ENCODE measurements at places on chromosomes 1 and 21.

GRCh38 chr1:59640851-59641250 lies 173.9 kb upstream of the HOOK1 start:
- no peak for DNase-seq

DNA sequence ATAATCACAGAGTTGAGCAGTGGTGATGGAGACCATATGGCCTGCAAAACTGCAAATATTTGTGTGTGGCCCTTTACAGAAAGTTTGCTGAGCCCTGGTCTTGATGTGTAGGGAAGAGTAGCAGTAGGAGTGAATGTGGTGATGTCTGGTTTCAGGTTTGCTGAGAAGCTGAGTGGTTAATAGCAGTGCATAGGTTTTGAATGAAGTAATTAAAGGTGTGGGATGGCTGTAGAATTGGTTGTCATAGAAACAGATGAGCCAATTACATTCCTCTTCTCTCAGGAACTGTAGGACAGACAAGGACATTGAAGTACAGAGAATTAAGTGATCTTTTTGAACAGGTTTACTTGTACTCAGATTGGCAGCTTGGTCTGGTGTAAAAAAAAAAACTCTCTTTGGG lies 37.4 kb downstream of the PRDM2 start:
- DNase-seq, result no peak

DNA sequence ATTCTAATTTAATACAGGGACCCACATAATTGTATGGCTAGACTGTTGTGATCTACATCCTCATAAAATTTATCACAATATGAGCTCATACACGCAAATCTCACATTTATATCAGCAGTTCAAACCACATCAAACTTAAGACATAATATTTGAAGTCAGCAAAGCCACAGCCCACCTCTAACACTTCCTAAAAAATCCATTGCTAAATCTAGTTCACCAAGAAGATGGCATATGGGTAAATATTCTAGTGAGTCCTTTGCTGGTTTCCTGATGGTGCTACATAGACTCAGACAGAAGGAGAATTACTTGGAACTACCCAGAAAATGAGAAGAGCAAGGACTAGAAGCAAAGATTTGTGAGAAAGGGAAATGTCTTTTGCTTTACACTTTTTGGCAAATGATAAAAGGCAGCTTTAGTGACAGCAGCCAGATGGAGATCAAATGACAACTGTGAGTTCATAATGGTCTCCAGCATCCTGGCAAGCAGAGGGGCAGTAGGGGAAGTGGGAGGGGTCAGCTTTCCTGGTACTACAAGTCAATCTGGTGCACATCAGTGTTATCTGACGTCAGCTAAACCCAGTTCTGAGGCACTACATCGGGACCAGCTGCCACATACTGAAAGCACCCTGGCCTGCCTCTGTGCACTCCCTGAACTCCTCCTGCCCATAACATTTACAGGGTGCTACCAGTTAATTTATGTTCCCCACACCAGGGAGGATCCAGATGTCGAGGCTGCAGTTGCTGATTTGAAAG lies 10.6 kb upstream of the GADD45A start:
- DNase-seq, result no peak

DNA sequence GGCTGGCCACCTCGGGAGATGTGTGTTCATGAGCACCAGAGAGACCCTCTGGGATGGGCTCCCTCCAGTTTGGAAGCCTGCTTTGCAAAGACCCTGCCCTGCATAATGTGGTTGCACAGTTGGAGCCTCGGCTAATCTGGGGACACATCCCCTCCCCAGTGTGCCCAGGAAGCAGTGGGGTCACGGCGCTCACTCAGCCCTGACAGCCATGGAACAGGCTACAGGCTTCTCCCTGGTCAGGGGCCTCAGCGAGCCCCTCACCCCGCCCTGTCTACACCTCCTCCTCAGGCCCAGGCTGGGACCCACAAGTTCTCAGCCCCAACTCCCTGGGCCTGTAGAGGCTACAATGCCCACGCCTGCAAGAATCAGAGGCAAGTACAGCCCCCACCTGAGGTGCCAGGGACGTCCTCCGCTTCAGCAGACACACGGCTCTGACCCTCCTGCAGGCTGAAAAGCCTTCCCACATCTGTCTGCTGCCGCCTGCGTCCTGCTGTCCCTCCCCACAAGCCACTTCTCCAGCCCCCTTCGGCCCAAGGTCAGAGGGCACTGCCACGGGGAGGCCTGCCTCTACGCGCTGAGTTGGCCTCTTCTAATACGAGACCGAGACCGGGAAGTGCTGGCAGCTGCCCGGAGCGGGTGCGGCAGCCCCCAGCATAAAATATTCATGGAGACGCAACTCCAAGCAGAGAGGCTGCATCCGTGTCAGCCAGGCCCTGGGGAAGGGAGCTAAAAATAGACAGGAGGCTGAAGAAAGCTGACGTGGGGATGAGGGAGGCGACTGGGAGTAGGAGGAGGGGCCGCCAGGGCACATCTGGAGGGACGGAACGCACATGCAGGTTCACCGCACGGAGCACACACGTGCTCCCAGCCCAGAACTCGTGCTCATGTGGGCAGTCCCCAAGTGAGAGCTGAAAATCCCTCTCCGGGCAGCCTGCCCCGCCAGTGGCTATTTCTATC lies 15.2 kb upstream of the GPR153 start:
- DNase-seq, result no peak

DNA sequence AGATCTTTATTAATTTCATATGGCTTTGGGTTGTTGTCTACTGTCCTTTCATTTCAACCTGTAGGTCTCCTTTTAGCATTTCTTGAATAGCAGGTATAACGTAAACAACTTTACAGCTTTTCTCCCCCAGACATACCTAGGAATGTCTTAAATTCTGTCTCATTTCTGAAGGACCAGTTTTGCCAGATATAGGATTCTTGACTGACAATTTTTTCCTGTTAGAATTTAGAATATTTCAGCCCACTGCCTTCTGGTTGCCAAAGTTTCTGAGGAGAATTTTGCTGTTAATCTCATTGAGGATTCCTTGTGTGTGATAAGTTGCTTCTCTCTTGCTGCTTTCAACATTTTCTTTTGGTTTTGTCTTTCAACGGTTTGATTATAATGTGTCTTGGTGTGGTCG lies 60.1 kb downstream of the CCDC30 start:
- no peak for DNase-seq

GRCh38 chr1:228494970-228495853 lies 8.0 kb downstream of the RNF187 start:
- no peak for DNase-seq

GRCh38 chr1:209670441-209671082 lies 4.7 kb upstream of the G0S2 start:
- no peak for DNase-seq

DNA sequence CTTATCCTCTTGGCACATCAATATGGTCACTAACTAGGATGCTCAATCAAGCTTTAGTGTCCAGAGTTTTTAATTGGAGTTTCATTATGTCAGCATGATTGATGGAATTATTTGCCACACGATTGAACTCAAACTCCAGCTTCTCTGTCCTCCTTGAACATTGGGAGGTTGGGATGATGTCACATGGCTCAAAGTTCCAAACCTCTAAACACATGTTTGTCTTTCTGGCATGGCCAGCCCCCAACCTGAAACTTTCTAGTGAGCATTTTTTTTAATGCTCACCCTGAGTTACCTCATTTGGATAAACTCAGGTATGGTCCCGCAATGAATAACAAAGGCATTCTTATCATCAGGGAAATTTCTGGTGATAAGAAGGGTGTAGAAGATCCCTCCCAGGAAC lies 86.0 kb downstream of the RHOU start:
- DNase-seq, result no peak

DNA sequence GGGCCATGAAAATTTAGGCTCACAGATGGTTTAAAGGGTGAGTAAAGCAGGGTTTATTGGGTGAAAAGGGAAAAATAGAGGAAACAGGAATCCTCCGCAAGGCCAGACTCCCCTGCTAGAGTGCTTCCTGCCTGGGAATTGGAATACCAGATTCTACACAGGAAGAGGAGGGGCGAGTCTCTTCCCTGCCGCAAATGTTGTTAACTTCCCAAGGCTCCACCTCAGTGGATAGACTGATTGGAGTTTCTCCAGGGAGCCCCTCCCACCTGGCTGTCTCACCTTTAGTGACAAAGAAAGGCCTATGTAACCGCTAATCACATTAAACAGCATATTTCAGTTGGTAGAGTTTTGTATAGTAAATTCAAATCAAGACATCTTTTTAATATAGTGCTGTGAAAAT lies 1450.1 kb downstream of the KCNT2 start:
- no peak for DNase-seq

- DNase-seq, result no peak
These were observed 86.9 kb downstream of the ADAMTS1 start for GRCh38 chr21:26758083-26758880.

DNA sequence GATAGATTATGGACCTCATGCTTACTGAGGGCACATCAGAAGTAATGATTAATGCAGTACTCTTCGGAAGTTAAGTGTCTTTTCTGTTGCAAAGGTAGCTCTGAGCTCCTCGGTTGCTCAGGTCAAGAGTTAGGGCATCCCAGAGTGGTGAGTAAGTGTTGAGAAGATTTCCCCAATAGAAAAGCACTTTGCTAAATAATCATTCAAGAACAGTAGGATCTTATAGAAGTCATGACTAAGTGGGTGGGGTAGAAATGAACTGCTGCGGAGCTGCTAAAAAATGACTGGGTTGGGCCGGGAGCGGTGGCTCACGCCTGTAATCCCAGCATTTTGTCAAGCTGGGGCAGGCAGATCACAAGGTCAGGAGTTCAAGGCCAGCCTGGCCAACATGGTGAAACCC lies 648.6 kb upstream of the CAMK1G start:
- no peak for DNase-seq

DNA sequence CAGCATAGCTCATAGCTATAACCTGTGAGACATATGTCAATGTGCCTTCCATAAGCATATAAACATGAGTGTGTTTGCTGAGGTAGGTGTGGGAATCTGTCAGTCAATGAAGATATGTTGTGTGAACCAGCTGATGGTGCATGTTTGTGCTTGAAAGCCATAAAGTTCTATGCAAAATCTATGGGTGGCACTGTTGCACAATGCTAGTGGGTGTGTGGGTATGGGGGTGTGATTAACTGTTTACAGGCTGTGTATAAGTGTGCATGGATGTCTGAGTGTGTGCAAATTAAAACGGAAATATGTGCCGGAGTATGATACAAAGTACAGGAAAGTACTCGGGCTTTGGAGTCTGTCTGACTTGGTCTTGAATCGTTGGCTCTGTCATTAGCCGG lies 1.0 kb upstream of the ATP2B4 start:
- peak; percentile 39 for DNase-seq

DNA sequence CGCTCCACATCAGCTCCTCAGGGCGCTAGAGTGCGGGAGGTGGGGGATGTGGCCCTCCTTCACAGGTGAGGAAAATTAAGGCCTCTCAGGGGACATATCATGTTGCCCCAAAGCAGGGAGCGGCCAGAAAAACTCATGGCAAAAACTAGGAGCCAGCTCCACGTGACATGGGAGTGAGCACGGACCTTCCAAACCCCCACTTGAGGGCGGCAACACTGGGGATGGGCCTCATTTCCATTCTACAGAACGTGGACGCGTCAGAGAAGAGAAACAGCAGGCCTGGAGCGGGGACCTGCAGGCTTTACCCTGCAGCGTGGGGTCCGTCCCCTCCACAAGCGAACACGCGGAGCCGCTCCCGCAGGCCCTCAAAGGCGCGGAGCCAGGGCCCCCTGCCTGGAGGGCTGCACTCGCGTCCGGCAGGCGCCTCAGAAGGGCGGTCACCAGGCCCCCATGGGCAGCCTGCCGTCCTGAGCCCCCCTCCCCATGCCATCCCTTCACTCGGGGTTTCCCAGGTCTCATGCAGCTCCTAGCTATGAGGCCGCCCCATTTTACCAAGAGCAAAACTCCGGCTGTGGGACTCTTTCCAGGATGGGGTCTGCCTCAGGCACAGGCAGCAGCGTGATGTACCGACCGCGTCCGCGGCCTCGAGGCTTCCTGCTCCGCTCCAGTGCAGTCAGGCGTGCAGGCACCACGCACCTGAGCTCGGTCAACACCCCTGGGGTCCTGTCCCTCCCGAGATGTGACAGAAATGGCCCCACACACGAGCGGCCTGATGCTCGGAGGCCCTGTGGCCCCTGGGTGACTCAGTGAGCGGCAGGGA lies 5.5 kb downstream of the CFAP410 start:
- DNase-seq, result no peak

DNA sequence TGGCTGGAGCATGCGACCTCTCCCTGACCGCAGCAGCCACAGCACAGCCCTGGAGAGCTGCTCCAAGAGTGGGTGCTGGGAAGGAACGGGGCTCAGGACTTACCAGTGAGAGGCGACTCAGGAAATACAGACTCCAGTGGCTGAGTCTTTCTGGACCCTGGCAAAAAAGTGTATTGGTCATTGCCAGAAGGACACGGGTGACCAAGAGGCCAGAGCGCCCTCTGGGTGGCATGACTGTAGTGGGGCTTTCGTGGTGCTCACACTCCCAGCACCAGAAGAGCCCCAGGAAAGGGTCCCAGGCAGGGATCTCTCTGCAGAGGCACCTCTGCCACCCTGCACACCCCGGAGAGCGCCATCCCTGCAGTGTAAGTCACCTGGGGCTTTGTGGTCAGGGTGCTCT lies 8.9 kb upstream of the PRDM16 start:
- no peak for DNase-seq

GRCh38 chr1:27111626-27112573 lies 43.0 kb downstream of the SLC9A1 start:
- peak; percentile 47 for DNase-seq

DNA sequence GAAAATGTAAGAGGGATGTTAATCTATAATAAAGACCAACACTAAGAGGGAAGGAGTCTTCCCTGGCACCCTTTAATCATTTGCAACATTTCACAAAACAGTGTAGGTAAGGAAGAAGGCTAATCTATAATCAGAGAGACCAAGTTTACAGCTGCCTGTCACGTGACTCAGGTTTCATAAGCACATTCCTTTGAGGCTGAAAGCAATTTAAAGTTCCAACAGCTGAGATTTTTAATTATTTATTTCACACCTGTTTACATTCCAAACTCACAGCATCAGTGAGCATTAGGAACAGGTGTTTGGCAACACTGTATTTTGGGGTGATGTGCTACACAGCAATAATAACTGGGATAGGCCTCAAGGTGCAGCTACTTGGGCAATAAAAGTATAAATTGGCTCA lies 75.7 kb upstream of the PGBD5 start:
- no peak for DNase-seq

Data from nucleus accumbens (tissue), 56 donors.